ENCODE measurements at places on chromosomes 7 and 10.

DNA sequence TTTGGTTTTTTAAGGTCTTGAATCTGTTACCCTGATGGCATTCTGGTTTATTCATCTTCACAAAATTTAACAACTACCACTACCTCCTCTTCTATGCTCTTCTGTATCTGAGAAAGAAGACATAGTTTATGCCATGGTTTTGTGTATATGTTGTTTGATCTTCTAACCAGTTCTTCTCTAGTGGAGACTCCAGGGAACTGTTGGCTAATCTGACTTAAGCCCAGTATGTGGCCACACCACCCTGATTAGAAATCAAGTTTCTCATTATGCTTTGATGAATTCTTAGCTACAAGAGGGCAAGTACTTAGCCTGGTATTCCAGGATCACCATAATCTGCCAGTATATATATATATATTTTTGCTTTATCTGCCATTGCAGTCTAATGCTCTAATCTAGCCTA is 99.5 kb upstream of the MXI1 start:
- no peak for DNase-seq

DNA sequence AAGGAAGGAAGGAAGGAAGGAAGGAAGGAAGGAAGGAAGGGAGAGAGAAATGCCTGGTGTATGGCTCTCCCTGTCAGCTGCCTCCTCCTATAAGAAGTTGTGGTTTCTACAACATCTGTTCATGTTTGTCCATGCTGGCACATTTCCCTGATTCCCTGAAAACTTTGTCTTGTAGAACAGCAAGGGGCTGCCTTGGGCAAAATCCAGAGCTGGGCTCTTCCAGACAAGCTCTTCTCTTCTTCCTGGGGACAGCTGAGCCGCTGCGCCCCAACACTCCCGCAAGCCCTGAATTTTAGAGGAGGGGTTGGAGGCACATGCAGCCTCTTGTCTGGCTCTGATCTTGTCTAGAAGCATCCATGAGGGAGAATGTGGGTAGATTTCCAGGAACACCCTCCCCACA is 282.0 kb upstream of the ADARB2 start:
- DNase-seq: peak; percentile 10

- no peak for DNase-seq
Measured at GRCh38 chr10:108597031-108597430, 1326.3 kb downstream of the XPNPEP1 start.

GRCh38 chr7:101891936-101892640 is 74.7 kb downstream of the CUX1 start:
- no peak for DNase-seq

- peak; percentile 27 for DNase-seq
Measured at GRCh38 chr7:141074162-141074991, 513 bp downstream of the TMEM178B start.

Data from NCI-H2171 (cell line).